Stimulated activated CD4-positive, alpha-beta T cell treated with anti-CD3 and anti-CD28 coated beads, Interleukin-2, amount 100 ng/mL, for 24 hours (primary cell): ENCODE measurements at places on chromosomes 5 and 9.

DNA sequence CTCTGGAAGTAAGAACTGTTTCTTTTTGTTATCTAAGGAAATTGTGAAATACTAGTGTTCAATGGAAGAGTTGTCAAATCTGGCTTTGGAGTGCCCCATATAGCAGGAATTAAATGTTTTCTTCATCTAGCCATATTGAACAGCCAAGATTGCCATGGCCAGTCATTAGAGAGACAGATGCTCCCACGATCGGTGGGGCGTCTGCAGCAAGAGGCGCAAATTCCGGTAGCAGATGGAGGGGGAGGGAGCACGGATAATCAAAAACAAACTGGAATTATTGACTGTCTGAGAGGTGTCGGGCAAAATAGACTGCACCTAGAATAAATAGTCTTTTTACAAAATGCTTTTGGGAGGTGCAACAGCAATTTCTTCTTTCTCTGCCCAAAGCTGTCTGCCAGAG lies 139.1 kb upstream of the FSTL4 start:
- no peak for DNase-seq

- DNase-seq: no peak
These were observed 78.1 kb downstream of the EDIL3 start for GRCh38 chr5:84306601-84307000.

- DNase-seq: no peak
These were observed 34.4 kb downstream of the MAP1B start for GRCh38 chr5:72141440-72142355.

DNA sequence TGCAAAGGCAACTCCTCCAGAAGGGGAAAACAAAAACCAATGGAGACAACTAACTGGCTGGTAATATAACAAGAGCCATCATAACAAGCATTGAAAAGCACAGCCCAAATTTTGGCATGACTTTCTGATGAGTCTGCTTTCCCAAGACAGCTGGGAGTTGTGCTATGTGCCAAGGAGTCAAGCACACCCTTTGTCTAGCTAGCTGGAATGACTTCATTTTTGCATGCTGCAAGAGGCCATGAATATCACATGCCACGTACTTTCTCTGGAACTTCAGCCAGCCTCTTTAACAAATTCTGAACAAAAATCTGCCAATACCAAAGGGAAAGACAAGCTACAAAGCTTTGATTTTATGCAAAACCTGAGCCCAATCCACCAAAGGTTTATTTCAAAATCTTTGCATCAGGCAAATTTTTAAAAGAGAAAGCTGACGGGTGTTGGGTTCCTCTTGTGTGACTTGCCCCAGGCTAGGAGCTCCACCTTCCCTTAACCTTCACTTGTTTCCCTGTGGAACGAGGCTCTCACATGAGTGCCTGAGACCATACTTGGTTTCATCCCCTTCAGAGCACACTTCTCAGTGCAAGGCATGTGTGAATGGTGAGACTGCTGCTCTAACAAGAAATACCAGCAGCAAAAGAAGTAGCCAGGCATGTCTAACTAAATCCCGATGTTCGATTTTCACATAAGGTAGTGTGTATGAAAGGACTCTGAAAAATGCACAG lies 47.3 kb downstream of the S1PR3 start:
- no peak for DNase-seq

DNA sequence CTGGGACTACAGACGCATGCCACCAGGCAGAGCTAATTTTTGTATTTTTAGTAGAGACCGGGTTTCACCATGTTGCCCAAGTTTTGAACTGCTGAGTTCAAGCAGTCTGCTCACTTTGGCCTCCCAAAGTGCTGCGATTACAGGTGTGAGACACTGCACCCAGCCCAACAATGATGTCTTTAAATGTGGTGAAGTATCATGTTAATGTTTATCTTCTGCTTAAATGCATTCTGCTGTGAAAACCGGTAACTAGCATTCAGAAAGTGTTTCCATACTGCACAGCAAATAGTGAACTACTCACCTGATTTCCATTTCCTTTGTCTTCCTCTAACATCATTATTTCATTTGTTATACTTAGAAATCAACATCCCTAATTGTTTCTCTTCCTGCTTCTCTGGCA lies 264.0 kb upstream of the ITGA1 start:
- DNase-seq: no peak

- no peak for DNase-seq
These were observed 228.3 kb downstream of the PDZD2 start for GRCh38 chr5:31867219-31867618.

DNA sequence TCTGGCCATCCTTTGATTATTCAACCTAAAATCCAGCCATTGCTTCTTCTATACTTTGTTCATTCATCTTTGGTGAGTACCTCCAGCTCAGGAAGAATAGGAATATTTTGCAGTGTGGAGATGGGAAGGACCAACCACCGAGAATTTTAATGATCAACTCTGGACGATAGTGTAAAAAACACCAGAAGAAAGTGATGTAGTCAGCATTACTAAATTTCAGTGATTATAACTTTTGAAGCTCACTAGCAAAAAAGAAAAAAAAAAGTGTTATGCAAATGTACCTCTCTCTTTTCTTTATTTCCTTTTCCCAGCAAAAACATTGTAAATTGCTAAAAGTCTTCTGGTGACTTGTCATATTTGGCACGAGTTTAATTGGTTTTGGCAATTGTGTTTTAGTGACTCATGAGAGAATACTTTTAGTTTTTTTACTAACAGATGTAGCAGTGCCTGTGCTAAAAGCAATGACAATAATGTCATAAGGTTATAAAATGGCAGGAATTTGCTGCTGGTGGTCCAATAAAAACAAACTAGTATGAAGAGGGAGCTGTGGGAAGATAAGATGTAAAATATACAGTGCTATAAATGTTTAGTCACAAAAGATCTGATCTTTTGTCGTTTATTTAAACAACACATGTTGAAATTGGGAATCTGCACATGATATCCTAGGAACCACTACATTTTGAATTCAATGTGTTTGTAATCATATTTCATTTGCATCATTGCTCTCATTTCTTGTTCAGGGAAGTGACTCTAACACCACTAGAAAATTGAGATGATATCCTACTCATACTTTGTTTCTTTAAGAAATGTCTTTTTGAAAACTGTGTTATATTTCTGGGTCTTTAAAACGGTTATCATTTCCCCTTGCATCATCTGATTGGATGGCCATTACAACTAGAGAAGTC lies 81.3 kb upstream of the ERCC6L2 start:
- no peak for DNase-seq

- DNase-seq: no peak
These were observed 8.3 kb downstream of the PIK3R1 start for GRCh38 chr5:68223904-68224303.
